Activated naive CD4-positive, alpha-beta T cell treated with anti-CD3 and anti-CD28 coated beads, Interleukin-2, amount 10 ng/mL, durations not matched to agents 7 days and 5 days (primary cell): ENCODE measurements at places on chromosomes 7 and 10.

- peak; percentile 54 for DNase-seq
These were observed 90.2 kb downstream of the UBE3C start for GRCh38 chr7:157228864-157229422.

GRCh38 chr10:84876116-84876999 lies 548.0 kb downstream of the CCSER2 start:
- no peak for DNase-seq

DNA sequence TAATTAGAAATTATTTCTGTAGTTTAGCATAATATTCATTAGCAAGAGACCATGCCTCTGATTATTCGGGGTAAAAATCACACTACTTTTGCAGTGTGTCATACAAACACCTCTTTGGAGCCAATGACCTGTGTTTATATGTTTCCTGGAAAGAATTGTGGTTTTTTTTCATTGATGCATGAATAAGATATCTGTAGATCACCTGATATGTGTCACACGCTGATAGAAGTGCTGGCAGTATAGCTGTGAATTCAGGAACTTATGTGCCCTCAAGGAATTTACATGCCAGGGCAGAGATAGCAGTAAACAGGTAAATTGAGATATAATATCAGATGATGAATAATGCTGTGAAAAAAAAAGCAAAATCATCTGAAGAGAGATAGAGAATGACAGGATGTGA lies 118.2 kb downstream of the VPS50 start:
- DNase-seq = no peak

GRCh38 chr7:49623943-49624342 lies 149.5 kb upstream of the VWC2 start:
- DNase-seq = no peak

GRCh38 chr10:5776136-5776880 lies 36.9 kb downstream of the GDI2 start:
- DNase-seq = no peak

DNA sequence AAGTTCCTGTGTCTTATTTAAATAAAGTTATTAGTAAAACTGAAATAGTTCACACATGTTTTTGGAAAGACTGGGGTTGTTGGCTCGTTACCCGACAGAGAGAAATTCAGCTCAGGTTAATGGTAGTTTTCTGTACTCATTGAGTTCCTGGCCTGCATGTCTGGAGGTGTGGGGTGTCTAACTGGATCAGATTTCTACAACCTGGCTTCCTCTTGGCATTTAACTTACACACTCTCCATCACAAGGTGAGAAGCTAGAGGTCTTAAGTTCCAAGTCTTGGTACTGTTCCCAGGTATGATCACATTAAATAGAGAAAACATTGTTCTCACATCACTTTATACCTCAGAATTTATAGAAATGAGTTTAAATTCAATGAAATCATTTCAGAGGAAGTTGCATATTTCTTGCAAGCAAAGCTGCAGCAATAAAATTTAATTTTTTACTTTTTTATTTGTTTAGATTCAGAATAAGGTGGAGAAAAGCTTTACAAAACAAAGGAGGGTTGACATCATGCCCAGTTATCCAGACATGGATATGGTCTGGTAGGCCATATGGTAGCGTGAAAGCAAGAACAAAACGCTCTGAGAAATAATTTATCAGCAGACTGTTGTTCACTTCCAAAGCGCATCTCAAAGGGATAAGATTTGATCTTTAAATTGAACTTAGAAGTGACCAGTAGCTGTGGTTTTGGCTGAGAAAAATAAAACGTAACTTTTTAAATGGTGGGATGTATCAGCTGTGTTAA lies 120.6 kb downstream of the GLCCI1 start:
- no peak for DNase-seq

GRCh38 chr10:118405928-118406327 lies 63.8 kb upstream of the FAM204A start:
- no peak for DNase-seq
